Hematopoietic multipotent progenitor cell treated with erythropoietin and hydrocortisone succinate and interleukin-3 and kit ligand, for 6 days (in vitro differentiated cells): ENCODE measurements at places on chromosomes 12 and 14.

DNA sequence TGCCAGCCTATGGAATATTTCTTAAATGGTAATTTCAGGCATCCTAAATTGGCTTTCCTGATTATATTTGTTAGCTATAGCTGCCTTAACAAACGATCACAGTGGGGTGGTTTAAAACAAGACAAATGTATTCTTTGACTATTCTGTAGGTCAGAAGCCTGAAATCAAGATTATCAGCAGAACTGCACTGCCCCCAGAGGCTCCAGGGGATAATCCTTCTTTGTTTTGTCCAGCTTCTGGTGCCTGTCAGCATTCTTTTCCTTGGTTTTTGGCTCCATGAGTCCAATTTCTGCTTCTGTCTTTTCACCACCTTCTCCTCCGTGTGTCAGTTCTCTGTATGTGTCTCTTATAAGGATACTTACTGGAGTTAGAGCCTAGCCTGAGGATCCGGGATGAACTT is 1282.2 kb upstream of the USP15 start:
- DNase-seq, result peak; percentile 2

DNA sequence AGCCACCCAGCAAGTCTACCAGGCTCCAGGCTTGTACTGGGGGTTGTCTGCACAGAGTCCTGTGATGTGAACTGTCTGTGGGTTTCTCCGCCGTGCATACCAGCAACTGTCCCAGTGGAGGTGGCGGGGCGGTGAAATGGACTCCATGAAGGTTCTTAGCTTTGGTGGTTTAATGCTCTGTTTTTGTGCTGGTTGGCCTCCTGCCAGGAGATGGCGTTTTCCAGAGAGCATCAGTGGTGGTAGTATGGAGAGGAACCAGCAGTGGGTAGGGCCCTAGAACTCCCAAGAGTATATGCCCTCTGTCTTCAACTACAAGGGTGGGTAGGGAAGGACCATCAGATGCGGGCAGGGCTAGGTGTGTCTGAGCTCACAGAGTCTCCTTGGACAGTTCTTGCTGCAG is 303.8 kb downstream of the TMEM121 start:
- no peak for DNase-seq

- peak; percentile 72 for DNase-seq
Observed at GRCh38 chr12:40152783-40153383, 47.0 kb upstream of the SLC2A13 start.

- no peak for DNase-seq
Observed at GRCh38 chr12:115638733-115639647, 638.5 kb downstream of the MED13L start.

- DNase-seq, result no peak
Observed at GRCh38 chr12:91239481-91239880, 56.9 kb upstream of the DCN start.

- no peak for DNase-seq
Observed at GRCh38 chr14:68060198-68060597, 240.6 kb downstream of the RAD51B start.

GRCh38 chr14:98162856-98163805 is 1108.9 kb downstream of the BCL11B start:
- no peak for DNase-seq

GRCh38 chr12:13635709-13636108 is 345.7 kb downstream of the GRIN2B start:
- no peak for DNase-seq

DNA sequence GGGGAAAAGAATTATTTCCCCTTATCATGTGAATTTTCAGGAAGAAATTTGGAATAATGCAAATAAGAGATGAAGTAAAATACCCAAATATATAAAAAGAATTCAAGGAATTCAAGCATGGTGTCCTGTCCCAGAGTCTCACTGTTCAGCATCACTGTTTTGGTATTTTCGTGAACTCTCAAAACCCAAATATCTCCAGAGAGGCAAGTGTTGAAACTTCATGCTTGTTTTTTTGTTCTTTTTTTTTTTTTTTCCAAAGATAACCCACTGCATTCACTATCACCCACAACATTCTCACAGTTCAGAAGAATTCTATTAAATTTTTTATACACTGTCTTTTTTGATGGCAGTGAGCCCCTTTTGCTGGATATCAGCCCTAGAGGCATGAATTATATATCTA is 354.9 kb downstream of the DIO2 start:
- DNase-seq, result no peak

DNA sequence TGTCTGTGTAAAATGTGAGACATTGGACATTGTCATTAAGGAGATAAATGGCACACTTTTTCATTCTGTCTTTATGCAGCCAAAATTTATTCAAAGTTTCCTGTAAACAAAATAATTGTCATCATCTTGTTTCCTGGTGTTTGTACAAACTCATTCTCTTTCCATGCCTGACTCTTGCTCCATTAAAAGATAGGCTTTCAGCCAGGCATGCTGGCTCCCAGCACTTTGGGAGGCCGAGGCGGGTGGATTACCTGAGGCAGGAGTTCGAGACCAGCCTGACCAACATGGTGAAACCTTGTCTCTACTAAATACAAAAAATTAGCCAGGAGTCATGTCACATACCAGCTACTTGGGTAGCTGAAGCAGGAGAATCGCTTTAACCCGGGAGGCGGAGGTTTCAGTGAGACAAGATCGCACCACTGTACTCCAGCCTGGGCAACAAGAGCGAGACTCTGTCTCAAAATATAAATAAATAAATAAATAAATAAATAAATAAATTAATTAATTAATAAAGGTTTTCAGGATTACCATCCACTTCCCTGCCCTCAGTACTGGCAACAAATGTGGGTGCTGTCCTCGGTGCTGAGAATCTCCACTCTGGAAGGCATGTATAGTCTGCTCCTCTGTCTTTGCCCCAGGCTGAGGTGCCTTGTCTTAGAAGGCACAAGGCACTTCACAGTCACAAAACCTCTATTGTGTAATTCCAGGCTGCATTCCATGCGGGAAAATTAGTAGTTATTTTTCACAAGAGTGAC is 83.2 kb downstream of the PAH start:
- DNase-seq, result peak; percentile 5

DNA sequence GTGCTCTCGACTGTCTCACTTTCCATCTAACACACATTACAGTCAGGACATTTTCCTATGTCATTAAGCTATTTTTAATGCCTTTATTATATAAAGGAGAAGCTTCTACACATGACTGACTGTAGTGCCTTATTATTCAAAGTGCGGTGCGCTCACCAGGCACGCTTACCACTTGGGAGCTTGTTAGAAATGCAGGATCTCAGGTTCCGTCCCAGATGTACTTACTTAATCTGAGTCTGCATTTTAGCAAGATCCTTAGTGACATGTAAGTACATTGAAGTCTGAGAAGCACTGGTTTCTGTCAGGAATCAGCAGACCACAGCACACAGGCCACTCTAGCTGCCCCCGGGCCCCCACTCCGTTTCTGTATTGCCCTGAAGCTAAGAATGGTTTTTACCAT is 44.7 kb upstream of the MDM1 start:
- no peak for DNase-seq

GRCh38 chr12:27237790-27238771 is 6.0 kb upstream of the STK38L start:
- DNase-seq, result peak; percentile 76

GRCh38 chr12:16939871-16940306 is 333.9 kb upstream of the LMO3 start:
- peak; percentile 85 for DNase-seq

DNA sequence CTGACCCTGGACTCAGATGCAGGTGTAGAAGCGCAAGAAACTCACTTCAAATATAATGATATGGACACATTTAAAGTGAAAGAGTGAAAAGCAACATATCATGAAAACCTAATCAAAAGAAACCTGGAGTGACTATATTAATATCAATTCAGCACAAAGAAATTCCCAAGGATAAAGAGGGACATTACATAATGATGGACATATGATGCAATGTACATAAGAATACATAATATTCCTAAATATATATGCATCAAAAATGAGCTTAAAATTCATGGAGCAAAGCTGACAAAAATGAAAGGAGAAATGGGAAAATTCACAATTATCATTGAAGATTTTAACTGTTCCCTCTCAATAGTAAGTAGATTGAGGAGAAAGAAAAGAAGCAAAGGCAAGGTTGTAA is 24.6 kb downstream of the PTPRR start:
- no peak for DNase-seq

- peak; percentile 54 for DNase-seq
Observed at GRCh38 chr14:56120091-56120691, 2.0 kb downstream of the PELI2 start.

- DNase-seq, result no peak
Observed at GRCh38 chr12:123895451-123895850, 77.2 kb downstream of the CCDC92 start.

DNA sequence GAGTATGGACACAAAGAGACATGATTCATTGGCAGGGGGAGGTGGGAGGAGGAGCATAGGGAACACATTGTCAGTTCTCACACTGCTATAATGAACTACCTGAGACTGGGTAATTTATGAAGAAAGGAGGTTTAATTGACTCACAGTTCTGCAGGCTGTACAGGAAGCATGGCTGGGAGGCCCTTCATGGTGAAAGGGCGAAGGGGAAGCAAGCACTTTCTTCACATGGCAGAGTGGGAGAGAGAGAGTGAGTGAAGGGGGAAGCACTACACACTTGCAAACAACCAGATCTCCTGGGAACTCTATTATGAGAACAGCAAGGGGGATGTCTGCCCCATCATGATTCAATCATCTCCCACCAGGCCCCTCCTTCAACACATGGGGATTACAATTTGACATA is 391.8 kb downstream of the BMP4 start:
- DNase-seq, result no peak

DNA sequence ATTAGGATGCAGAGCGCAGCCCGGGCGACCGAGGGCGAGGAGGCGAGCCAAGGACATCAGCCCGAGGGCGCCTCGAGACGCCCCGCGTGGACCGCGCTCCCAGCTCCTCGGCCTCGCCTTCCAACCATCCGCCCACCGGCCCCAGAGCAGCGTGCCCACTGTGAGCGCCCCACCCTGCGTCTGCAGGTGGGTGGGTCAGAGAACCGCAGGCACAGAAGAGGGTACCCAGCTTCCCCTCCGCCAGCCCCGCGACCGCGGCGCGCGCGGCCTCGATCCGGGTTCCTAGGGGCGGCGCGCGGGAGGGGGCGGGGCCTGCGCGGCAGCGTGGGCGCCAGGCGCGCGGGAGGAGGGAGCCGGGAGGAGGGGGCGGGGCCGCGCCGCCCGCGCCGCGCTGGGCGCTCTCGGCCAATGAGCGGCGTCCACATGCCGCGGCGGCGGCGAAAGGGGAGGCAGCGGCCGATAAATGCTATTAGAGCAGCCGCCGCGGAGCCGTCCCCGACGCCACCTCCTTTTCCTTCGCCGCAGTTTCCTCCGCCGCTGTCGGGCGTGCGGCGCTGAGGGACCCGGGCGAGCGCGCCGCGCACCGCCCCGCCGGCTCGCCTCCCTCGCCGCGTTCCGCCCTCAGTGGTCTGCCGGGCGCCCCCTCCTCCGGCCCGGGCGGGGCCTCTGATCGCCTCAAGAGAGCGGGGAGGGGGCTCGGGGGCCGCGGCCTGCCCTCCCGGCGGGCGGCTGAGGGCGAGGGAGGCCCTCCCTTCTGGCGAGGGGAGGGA is at the start of gene ATP2A2:
ATP2A2 (plus strand) TSS at position 469 of the 770 bp plus-strand sequence. CDS start 543 bp downstream, outside the sequence.
- DNase-seq, result peak; percentile 95

DNA sequence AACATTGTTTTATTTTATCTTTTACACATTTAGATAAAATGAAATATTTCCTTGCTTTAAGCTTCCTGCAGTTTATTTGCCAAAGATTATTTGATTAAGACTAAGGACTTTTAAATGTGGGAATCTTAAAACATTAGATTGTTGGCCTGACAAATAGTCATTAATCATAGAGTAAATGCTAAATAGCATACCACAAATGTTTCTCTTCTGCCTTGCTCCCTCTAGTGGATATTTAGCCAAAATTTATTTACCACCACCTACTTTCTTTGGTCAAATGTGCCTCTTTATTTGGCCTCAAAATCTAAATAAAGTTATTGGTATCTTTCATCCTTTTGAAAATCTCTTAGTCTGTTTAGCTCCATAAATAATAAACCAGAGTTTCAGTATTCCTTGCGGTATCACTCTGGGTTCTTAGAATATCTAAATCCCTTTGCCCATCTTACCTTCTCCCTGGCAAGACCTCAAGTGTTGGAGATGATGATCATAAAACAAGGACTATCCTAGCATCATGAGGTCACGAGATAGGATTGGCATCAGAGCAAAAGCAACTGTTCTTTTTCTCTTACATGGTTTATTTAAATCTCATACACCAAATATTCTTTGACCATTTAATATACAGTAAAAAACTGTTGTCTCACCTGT is 150.6 kb upstream of the AEBP2 start:
- peak; percentile 81 for DNase-seq

DNA sequence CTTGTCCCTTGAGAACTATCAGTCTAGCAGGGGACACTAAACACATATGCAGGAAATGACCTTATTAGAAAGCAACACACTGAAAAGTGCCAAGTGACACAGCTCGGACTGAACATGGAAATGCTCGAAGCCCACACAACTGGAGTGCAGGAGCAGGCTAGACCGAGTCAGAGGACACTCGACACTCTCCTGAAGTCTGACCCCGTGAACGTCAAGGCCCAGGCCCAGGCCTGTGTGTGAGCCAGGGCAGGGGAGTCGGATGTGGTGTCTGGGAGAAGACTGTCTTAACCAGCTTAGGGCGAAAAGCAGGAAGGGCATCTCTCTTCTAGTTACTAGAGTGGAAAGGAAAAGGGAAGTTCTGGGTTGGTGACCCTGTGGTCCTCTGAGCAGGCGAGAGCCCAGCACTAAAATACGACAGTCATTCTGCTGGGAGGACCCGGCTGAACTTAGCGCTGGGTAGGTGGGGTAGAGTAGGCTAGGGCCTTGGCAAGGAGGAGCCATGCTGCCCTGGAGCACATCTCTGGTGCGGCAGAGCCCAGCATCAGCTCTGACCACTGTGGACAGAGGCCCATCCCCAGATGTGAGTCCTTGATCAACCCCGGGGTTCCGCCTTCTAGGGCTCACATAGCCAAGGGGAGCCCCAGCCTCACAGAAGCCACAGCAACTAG is 93.0 kb downstream of the NTF3 start:
- DNase-seq, result no peak

GRCh38 chr12:85531341-85531740 is 251.3 kb downstream of the ALX1 start:
- DNase-seq, result no peak

- peak; percentile 78 for DNase-seq
Observed at GRCh38 chr12:22529281-22530060, 14.9 kb downstream of the C2CD5 start.

- no peak for DNase-seq
Observed at GRCh38 chr12:95829395-95829794, 29.4 kb upstream of the SNRPF start.

- no peak for DNase-seq
Observed at GRCh38 chr12:49970658-49971057, 2.1 kb upstream of the AQP6 start.

DNA sequence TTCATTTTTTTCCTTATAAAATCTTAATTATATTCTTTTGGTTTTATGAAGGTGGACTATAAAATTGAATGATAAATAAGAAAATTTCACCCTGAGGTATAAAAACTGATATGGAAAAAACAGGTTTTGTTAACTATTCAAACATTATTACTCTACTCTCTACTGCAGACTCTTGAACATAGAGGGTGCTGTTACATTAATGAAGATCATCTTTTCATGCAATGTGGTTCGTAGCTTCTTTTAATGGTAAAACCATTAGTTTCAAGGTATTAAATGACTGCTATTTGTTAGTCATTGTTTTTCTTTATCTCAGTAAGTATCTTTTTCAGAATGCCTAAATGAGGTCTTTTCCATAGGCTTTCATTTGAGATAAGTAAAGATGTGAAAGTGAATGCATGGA is 510.4 kb downstream of the SLC16A7 start:
- peak; percentile 53 for DNase-seq
